ENCODE measurements at places on chromosomes 5 and 9.

DNA sequence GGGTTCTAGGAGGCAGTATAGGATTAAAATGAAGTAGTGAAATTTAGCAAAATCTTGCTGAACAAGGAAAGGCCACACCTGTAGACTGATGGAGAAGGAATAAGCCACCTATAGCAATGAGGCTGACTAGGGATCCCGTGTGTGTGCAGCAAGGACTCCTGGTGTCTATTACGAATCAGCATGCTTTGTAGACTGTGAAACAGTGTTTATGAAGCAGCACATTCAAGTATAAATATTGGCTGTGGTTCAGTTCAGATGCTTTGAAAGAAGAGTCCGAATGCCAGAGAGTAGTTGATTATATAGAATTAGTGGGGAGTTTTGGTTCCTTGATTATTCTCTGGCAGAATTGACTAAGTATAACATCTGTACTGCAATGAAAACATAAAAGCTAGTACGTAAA, 41.8 kb downstream of the CAST start:
- DNase-seq: no peak

GRCh38 chr9:77714077-77714549, 66.0 kb upstream of the GNA14 start:
- no peak for DNase-seq

DNA sequence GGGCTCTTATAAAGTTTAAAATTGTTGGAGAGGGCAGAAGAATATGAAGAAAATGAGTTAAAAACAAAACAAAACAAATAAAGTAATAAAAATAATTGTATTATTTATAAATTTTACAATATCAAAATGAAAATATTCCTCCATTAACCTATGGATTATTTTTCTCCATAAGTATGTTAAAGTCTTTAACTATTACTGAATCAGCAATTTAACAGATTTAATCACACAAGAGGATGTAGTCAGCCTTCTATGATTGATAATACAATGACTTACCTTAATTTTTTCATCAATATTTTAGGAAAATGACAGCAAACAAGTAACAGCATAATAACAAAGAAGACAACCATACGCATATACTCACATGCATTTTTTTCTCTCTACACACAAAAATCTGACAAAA, 1195.3 kb upstream of the NUDT12 start:
- no peak for DNase-seq

GRCh38 chr5:18314192-18314778, 680.0 kb downstream of the TAF11L14 start:
- peak; percentile 15 for DNase-seq

GRCh38 chr5:56532466-56532865, 282.9 kb upstream of the MAP3K1 start:
- no peak for DNase-seq

- no peak for DNase-seq
Measured at GRCh38 chr9:127571971-127572370, 40.1 kb upstream of the STXBP1 start.

DNA sequence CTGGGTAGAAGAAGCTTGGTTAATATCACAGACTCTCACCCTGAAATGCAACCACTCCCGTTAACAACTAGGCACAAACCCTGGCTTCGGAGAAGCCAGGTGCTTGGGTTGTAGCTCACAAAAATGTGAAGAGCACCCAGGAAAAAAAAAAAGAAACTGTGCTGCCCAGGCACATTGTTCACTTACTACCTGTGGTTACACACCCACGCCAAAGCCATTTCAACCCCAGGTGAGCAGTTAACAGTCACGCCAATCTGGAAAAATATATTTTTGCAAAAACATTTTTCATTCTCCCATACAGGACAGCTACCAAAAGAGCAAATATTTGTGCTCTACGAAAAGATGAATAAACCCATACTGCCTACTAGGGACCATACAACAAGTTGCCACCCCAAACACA, 49.2 kb downstream of the SIL1 start:
- no peak for DNase-seq

GRCh38 chr5:61625681-61626621, 293.9 kb downstream of the ZSWIM6 start:
- DNase-seq: no peak
